ENCODE measurements at places on chromosomes 4 and X.
A peak's percentile ranks its signal among the peaks of the same experiment; 100 is the strongest.

DNA sequence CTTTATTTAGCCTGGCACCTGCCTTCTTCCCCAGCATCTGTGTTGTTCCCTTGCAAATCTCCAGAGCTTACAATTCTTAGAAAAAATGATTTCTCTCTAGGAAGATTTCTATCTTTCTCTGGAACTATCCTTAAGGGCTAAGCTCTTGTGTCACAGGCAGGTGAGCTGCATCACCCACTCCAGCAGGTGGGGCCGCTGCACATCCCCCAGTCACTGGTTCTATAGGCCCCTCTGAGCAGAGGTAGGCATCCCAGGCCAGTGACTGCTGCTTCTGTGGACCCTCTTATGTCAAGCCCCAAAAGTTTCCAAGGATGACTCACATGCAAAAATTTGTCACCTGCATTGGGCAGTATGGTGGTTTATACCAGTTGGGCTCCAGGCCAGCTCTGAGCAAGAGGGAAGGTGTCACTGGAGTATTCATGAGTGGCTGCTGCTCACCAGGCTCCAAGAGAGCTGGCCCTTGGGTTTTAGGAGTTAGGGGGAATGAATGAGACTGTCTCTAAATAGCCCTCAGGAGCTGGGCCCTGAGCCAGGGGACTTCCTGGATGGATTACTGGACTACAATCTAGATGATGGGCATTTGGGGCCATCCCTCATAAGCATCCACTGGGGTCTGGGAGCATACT, 208.1 kb upstream of the EOLA2 start:
- no peak for DNase-seq

DNA sequence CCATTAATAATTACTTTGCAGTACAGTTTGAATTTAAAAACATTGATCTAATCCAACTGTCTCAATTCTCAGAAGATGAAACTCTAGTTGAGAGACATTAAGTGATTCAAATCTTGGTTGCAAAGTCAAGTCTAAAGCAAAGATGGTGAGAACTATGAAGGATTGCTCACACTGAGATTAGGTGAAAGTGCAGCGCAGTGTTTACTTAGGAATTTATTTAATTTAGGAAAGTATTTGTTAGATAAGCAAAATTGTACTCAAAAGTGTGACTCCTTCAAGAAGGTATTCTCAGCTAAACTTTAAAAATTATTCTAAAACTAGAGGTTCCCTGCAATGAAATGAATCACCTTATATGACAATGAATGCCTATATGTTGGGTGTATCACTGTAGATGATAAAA, 454.9 kb downstream of the PDGFC start:
- peak; percentile 47 for DNase-seq

DNA sequence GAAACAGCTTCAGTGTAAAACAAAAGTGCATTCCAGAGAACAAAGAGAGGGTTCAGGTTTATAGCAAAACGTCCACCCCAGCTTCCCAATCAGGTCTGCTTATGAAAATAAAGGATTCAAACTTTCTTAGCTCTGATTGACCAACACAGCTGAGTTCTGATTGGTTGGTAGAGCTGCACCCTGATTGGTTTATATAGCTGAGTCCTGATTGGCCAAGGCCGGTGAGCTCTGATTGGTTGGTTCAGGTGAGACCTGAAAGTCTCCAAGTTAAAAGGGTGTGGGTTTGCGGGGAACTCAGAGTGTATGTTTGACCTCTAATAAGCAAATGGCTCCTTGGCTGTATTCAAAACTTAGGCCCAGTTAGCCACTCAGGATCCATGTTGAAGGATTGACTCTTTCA, 20.9 kb downstream of the CLRN2 start:
- DNase-seq: no peak

GRCh38 chr4:140854168-140854567, 98.0 kb upstream of the TBC1D9 start:
- peak; percentile 18 for DNase-seq

- no peak for DNase-seq
Observed at GRCh38 chr4:179392787-179393186, 1950.5 kb upstream of the AGA start.
